A549 treated with DMSO at 1 μM for 4 hours (cell line): ENCODE measurements at places on chromosomes 3 and 15. TPM values are rescaled to one million over a fixed set of nuclear protein-coding genes. Genes with fewer than 3 reads are reported as not detected.

ASB14 gene
- not detected in 5 replicates for total RNA-seq

SLC27A2 gene
- 24.3 to 34.4 TPM (median 28.5 TPM) in 5 replicates for total RNA-seq

SOX14 gene
- not detected in 5 replicates for total RNA-seq

ENTPD3 gene
- 0.05 TPM in 1 of 5 replicates, not detected in the others for total RNA-seq

GP5 gene
- 0.03 to 0.07 TPM in 2 of 5 replicates, not detected in the others for total RNA-seq

AP3B2 gene
- total RNA-seq = 0.61 to 1.2 TPM (median 0.74 TPM) in 5 replicates

LTK gene
- 0.05 to 0.11 TPM (median 0.06 TPM) in 3 of 5 replicates, not detected in the others for total RNA-seq

LCTL gene
- total RNA-seq = 0.06 TPM in 2 of 5 replicates, not detected in the others

SPESP1 gene
- total RNA-seq = not detected in 5 replicates

ECE2 gene
- not detected in 5 replicates for total RNA-seq

MOBP gene
- total RNA-seq = 0.02 to 0.28 TPM (median 0.07 TPM) in 3 of 5 replicates, not detected in the others
